ENCODE measurements at places on chromosomes 16 and 17.

- no peak overlapping the region for H3K27ac ChIP-seq
- no peaks in the 10 kb centered on the region for H3K27me3 ChIP-seq
- H3K36me3 ChIP-seq: no peaks in the 10 kb centered on the region
- no peak for DNase-seq
- H3K4me3 ChIP-seq: no peak overlapping the region
These were observed 15.1 kb downstream of the BAIAP2 start for GRCh38 chr17:81049973-81050551.

DNA sequence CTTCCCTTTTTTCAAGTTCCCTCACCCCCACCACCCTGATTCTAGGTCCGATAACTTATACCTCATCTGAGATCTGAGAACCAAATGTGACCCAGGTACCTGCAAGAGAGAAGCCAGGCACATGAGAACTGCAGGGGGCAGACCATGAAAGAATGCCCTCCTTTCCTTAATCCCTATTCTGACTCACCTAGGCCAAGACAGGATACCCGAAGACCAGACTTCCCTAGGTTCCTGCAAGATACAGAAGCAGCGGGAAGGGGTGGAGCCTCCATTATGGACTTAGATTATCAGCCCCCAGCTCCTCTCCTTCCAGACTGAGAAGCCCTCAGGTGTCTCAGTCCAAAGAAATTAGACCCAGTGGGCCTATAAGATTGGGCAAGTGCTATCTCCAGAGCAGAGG lies 2.1 kb downstream of the KCNAB3 start:
- peaks cover 9% of the 10 kb centered on the region for H3K36me3 ChIP-seq
- no peak overlapping the region for H3K4me3 ChIP-seq
- H3K27ac ChIP-seq: no peak overlapping the region
- peaks cover 23% of the 10 kb centered on the region for H3K4me1 ChIP-seq
- DNase-seq: no peak
- no peaks in the 10 kb centered on the region for H3K27me3 ChIP-seq

GRCh38 chr16:88378836-88379693 lies 3.7 kb upstream of the ZNF469 start:
- no peak overlapping the region for H3K4me3 ChIP-seq
- H3K4me1 ChIP-seq: peaks cover 4% of the 10 kb centered on the region
- no peak for DNase-seq
- no peaks in the 10 kb centered on the region for H3K36me3 ChIP-seq

DNA sequence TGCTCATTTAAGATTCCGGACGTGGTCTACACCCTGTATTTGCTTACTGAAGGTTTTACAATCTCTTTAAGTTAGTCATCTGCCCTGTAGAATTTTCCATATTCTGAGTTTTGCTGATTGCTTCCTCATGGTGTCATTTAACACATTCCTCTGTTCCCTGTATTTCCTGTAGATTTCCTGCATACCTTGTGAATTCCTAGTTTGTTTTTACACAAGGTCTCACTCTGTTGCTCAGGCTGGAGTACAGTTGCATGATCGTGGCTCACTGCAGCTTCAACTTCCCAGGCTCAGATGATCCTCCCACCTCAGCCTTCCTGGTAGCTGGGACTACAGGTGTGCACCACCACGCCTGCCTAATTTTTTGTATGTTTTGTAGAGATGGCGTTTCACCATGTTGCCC lies 66.8 kb downstream of the CMIP start:
- no peaks in the 10 kb centered on the region for H3K36me3 ChIP-seq
- no peaks in the 10 kb centered on the region for H3K27me3 ChIP-seq
- H3K4me3 ChIP-seq: no peak overlapping the region
- peaks cover 11% of the 10 kb centered on the region for H3K4me1 ChIP-seq

DNA sequence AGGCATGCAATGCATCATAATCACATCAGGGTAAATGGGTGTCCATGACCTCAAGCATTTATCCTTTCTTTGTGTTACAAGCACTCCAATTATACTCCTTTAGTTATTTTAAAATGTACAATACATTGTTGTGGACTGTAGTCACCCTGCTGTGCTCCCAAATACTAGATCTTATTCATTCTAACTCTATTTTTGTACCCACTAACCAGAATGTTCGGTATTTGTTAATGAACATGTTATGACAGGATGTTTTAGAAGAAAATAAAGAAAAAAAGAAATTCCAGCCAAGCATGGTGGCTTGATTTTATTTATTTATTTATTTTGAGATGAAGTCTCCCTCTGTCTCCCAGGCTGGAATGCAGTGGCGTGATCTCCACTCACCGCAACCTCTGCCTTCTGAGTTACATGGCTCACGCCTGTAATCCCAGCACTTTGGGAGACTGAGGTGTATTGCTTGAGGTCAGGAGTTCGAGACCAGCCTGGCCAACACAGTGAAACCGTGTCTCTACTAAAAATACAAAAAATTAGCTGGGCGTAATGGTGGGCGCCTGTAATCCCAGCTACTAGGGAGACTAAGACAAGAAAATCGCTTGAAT lies 1.8 kb upstream of the NDE1 start:
- H3K4me3 ChIP-seq: no peak overlapping the region
- no peaks in the 10 kb centered on the region for H3K27me3 ChIP-seq
- peaks cover 13% of the 10 kb centered on the region for H3K36me3 ChIP-seq
- no peak for DNase-seq
- H3K27ac ChIP-seq: no peak overlapping the region

- H3K4me3 ChIP-seq: no peak overlapping the region
- no peak overlapping the region for H3K27ac ChIP-seq
- DNase-seq: no peak
These were observed 168.0 kb downstream of the AATF start for GRCh38 chr17:37116671-37117185.

DNA sequence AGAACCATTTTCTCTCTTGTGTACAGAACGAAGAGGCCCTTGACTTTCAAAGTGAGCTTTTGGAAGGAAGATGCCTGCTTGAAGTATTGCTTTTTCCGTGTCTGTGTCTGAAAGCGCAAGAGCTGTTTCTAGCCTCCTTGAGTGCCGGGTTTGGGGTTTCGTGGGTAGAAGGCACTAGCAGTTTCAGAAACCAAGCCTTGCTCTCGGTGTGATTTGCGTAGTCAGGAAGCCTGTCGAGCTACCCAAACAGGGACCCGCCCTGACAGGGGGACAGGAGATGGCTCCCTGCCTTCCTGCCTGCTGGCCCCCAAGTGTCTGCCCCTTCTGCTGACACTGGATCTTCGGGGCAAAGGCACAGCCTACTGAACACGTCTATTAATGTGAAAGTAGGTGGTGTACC lies 322.0 kb downstream of the MAF start:
- peak overlapping the region; percentile 74 for H3K27ac ChIP-seq
- H3K4me3 ChIP-seq: peak overlapping the region; percentile 39
- H3K27me3 ChIP-seq: peaks cover 50% of the 10 kb centered on the region
- peak; percentile 80 for DNase-seq

GRCh38 chr16:23394141-23394831 lies 58.7 kb downstream of the COG7 start:
- no peak for DNase-seq
- H3K27me3 ChIP-seq: no peaks in the 10 kb centered on the region
- H3K36me3 ChIP-seq: peaks cover 8% of the 10 kb centered on the region
- no peak overlapping the region for H3K4me3 ChIP-seq
- no peaks in the 10 kb centered on the region for H3K4me1 ChIP-seq
- no peak overlapping the region for H3K27ac ChIP-seq

DNA sequence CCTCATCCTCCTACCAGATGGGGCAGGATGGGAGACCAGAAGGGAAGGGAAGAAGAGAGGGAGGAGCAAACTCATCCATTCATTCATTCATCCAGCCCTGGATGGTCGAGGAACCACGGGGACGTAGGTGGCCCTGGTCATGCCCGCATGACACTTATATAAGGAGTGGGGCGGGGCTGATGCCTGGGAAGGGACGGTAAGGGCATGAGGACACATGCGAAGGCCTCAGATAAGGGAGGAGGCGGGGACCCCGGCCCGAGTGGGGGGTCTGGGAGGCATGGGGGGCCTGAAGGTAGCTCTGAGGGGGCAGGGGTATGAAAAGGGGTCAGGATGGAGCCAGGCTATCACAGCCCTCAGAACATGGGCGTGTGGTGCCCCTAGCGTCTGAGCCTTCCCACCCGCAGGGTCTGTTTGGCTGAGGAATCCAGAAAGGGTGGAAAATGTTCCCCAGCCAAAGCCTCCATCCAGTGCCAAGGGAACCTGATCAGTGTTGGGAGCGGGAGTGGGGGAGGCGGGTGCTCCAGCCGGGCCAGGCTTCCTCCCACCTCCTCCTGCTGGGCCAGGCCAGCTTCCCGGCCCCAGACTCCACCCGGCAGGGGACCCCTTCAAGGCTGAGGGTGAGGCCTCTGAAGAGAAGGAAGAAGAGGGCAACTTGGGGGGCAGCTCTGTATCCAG lies 17.6 kb upstream of the CD79B start:
- H3K27me3 ChIP-seq: no peaks in the 10 kb centered on the region
- no peak overlapping the region for H3K27ac ChIP-seq
- no peak for DNase-seq
- peaks cover 31% of the 10 kb centered on the region for H3K4me1 ChIP-seq

DNA sequence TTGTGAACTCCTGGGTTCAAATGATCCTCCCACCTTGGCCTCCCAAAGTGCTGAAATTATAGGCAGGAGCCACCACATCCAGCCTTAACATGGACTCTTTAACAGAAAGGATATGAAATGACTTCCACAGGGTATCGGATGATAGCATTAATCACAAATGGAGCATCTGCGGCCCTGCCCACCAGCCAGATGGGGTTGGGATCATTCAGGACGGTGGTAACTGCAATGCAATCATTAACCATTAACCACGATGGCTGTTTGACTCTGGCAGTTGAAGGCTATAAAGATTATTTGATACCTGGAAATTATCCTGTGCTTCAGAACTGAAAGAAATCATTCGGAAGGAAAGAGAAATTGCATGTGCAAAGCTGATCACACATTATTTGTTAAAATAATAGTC lies 5.3 kb upstream of the CHST5 start:
- H3K27me3 ChIP-seq: no peaks in the 10 kb centered on the region
- no peak overlapping the region for H3K27ac ChIP-seq
- H3K4me1 ChIP-seq: no peaks in the 10 kb centered on the region
- H3K4me3 ChIP-seq: no peak overlapping the region
- no peak for DNase-seq

DNA sequence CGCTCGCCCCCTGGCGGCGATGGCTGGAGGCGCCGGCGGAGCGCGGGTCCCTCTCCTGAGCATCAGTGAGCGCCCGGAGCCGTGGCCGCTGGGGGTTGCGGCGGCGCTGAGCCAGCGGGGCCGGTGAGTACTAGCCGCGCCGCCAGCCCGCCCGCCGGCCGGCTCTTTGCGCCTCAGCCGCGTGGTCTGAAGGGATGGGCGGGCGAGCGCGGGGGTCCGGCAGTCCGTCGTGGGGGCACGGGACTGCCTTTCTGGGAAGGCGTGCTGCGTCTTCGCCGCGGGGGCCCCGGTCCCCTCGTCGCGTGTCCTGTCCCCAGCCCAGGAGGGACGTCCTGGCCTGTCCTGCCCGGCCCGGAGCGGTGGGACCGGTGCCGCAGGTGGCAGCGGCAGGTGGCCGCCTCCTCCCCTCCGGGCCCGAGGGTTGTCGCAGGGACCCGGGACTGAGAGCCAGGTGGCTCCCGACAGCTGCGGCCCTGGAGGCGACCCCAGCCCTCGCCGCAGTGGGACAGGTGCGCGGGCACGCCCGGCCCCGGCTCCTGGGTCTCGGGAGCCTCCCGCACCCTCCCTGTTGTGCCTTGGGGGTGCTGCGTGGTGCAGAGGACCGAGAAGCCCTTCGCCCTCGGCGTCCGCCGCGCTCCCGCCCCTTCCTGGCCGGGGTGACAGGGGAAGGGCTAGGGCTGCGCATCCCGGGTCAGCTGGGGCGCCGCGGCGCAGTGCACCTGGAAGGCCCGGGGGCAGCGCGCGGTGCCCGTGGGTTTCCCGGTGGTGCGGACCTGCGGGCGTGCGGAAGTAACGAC lies at the start of gene SPECC1:
Gene SPECC1, plus strand, starts transcription at position 58 of the 797 bp plus-strand sequence. CDS start 87,293 bp downstream, outside the sequence.
- peaks cover 7% of the 10 kb centered on the region for H3K4me1 ChIP-seq
- no peaks in the 10 kb centered on the region for H3K36me3 ChIP-seq
- no peak within 1 kb of the TSS for H3K27ac ChIP-seq
- peak; percentile 86 for DNase-seq
- H3K27me3 ChIP-seq: peaks cover 51% of the 10 kb centered on the region

GRCh38 chr16:74101379-74102137 lies 195.1 kb upstream of the PSMD7 start:
- H3K27ac ChIP-seq: no peak overlapping the region
- H3K27me3 ChIP-seq: no peaks in the 10 kb centered on the region
- H3K4me3 ChIP-seq: no peak overlapping the region

DNA sequence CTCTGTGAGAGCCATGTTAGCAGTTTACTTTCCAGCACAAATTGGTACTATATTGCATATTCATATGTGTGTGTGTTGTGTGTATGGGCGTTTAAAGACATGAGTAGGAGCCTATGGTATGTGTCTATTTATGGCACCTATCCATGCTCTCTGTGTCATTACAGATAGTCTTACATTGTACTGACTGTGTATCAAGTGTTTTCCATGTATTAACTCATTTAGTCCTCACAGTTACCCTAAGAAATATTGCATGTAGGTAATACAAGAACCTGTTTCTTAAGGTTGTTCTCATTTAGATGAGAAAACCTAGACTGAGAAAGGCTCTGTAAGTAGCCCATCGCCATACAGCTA lies 1.6 kb downstream of the ALG1 start:
- no peaks in the 10 kb centered on the region for H3K27me3 ChIP-seq
- H3K36me3 ChIP-seq: peaks cover 30% of the 10 kb centered on the region
- no peak for DNase-seq
- H3K4me3 ChIP-seq: peak overlapping the region; percentile 94

DNA sequence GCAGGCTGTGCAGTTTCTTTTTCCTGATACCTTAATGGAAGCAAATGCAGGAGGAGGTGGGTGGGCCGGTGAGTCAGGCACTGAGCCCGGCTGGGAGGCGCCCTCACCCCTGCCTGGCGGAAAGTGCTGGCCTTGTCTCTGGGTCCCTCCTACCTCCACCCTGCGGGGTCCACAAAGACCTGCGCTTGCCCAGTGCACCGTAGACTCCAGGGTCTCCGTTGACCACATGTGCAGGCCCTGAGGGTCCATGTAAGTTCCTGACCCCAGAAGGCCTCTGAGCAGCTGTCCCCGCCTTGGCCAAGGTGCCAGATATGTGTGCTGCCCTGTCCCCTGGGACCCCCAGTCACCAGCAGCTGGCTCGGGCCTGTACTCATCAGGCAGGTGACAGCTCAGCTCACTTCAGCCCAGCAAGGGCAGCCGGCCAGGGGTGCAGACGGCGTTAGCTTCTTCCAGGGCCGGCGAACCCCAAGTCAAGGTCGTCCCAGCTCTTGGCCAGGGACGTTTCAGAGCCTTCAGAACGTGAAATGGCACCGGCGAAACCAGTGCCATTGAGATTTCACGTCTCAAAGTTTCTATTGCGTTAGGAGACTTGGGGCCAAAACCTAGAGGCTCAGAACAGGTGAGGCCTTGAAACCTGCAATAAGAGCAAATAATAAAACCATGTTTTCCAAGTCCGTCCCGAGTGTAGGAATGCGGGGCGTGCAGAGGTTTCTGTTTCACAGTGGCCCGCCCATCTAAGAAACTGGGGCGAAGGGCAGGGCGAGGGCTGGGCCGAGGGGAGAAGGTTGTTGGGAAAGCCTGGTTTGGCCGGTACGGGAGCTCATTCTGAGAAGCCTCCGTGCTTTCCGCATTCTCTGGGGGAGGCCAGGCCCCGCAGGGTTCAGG lies 12.1 kb downstream of the METRNL start:
- peaks cover 2% of the 10 kb centered on the region for H3K36me3 ChIP-seq
- H3K27me3 ChIP-seq: no peaks in the 10 kb centered on the region
- no peak overlapping the region for H3K27ac ChIP-seq
- no peaks in the 10 kb centered on the region for H3K4me1 ChIP-seq
